NCI-H2081 treated with DMSO at 0.1 percent for 48 hours (cell line): ENCODE measurements at places on chromosomes 2 and 18.

DNA sequence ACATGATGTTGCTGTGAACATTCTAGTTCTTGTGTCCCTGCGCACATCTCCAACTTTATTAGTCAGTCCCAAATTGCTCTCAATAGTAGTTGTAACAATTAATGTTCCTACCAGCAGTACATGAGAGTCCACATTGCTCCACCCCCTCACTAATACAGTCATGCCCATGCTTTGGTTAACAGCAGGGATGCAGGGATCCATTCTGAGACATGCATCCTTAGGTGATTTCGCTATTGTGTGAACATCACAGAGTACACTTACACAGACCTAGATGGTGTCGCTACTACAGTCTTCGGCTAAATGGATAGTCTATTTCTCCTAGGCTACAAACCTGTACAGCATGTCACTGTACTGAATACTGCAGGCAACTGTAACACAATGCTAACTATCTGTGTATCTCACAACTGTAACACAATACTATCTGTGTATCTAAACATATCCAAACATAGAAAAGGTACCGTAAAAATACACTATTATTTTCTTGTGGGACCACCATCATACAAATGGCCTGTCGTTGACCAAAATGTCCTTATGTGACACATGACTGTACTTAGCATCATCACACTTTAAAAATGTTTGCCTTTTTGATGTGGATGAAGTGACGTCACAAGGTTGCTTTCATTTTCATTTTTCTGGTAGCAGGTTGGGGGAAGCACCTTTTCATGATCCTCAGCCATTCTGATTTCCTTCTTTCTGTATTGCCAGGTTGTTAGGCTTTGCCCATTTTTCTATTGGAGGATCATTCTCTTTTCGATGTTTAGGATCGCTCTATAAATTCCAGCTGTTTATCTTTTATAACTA, 82.9 kb upstream of the RNF152 start:
- DNase-seq, result no peak

GRCh38 chr2:168480356-168480755, 24.3 kb downstream of the CERS6 start:
- DNase-seq, result no peak

- DNase-seq, result no peak
Measured at GRCh38 chr2:20615068-20615465, 35.8 kb downstream of the HS1BP3 start.

DNA sequence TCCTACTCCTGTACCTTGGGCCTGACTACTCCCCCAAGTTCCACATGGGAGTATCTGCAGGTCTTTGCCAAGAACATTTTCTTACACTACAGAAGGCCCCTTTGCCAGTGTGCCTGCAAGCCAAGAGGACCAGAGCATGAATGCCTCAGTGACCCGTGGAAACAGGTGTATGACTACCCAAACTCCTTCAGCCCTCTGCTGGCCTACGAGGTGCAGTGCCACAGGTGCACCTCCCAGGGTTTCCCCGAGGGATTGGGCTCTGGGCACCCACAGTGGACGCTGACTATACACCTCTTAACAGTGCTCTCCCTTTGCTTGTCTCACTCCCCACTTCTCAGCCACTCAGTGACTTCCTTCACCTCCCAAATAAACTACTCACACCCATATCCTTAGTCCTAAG, 91.4 kb downstream of the COL6A3 start:
- DNase-seq, result no peak

DNA sequence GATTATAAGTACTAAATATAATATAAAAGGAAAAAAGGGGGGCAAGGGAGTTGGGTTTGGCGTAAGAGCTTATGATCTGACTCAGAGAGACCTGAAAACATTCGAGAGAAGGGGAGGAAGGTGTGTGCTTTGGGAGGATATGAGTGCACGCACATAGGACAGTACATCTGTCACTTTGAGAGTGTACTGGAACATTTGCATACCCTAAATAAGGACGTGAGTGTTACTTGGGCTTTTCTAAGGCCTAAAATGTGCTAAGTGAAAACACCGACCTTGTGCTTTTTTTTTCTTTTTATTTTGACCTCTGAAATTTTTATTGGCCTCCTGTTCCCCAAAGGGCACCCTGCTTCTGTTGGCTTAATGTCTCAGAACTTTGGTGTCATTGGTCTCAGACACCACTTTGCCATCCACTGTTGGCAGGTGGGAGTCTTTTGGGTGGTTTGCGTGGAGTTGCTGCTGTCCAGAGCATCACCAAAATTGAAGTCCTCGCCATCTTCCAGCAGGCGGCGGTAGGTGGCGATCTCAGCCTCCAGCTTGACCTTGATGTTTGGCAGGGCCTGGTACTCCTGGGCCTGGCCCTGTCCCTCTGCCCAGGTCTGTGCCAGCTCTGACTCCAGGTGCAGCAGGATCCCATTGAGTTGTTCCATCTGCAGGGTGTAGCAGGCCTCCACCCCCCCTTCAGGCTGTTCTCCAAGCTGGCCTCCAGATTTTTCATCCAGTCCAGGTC, 57.7 kb downstream of the CD28 start:
- no peak for DNase-seq

GRCh38 chr18:76376225-76376624, 118.8 kb downstream of the ZNF516 start:
- DNase-seq, result no peak

DNA sequence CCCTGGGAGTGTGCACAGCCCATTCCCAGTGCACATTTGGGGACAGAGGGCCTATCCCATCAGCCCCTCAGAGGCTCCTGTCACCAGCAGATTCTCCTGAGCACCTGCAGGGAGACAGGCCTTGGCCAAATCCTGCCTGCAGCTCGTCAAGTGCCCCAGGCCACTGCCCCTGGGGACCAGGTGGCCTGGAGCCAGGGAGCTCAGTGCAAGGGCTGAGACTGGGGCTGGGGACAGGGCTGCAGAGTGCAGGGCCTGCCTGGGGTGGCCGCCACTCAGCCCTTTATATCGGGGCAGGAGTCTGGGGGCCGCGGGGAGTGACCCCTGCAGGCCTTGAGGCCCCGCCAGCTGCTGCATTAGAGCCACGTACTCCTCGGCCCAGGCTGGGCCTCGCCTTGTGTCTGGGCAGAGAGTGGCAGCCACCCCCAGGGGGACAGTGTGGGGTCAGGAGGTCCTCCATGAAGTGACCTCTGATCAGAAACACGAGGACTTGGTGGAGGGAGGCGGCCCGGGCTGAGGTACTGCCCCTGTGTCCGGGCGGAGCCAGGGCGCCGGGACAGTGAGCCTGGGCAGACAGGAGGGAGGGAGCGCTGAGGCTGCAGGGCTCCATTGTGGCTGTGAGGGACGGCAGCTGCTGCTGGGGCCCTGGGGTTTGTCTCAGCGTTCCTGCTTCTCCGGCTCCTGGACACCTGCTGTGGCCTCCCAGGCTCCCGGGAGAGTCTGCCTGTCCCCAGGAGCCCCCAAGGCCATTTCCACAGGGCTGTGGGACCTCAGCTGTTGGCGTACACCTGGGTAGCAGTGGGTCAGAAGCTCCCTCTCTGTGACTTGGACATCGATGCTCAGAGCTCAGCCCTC, 24.2 kb downstream of the GPC1 start:
- no peak for DNase-seq

DNA sequence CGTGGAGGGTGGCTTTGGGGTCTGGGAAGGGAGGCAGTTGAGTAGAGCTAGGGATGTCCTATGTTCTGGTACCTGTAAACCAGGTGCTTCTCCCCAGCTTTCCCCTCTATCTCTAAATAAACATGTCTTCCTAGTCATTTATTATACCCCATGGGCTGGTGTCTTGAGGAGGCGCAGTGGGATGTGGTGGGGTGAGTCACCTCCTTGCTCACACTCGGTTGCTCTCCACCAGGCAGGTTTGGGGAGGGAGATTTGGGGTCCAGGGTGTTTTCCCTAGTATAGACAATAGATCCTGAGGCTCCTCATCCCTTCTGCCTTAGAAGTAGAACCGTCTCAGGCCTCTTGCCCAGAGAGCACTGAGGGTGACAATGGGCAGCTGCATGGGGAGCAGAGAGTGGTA, 5.1 kb downstream of the PSD4 start:
- no peak for DNase-seq
